ENCODE measurements at places on chromosomes 2 and 18. TPM values are rescaled to one million over a fixed set of nuclear protein-coding genes. Genes with fewer than 3 reads are reported as not detected.

Gene PID1
- 1.5 TPM for total RNA-seq

Gene ALLC
- not detected for total RNA-seq

Gene OR6B2
- total RNA-seq = not detected

Gene HAAO
- total RNA-seq = 2.4 TPM

Gene SULT1C4
- not detected for total RNA-seq

Gene CNDP1
- total RNA-seq = not detected

Gene ATAD2B
- 28.5 TPM for total RNA-seq

Gene RELCH
- 31.6 TPM for total RNA-seq

Gene CIDEA
- not detected for total RNA-seq

Gene EML6
- total RNA-seq = 1.7 TPM

Gene BCL11A
- 2.8 TPM for total RNA-seq

Gene GAL3ST2
- 5.3 TPM for total RNA-seq

Gene NT5C1B
- not detected for total RNA-seq

Gene TFPI
- total RNA-seq = 36.3 TPM

Gene CDK15
- total RNA-seq = 0.11 TPM

Gene HOXD8
- 56.8 TPM for total RNA-seq
